ENCODE measurements at places on chromosomes 12 and 14.

DNA sequence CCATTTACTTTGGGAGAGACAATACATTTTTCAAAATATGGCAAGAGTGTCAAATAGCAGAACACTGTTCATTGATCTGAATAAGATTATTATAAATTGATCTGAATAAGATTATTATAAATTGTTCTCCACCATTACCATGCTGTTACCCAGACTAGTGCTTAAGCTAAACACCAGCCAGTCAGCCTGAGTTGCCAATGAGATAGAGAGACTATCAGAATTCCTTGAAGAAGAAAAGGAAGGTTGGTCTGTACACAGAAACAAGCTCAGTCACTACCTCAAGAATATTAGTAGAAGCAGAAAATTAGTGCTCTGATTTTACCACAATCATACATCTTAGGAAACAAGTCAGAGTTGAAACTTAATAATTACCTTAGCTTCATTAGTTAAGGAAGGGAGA lies 469.8 kb downstream of the FOXG1 start:
- DNase-seq, result no peak

GRCh38 chr12:94079566-94080340 lies 68.6 kb upstream of the PLXNC1 start:
- DNase-seq, result peak; percentile 42

- DNase-seq, result no peak
These were observed 34.1 kb upstream of the CHGA start for GRCh38 chr14:92888896-92889295.

- DNase-seq, result no peak
These were observed 501 bp downstream of the C1R start for GRCh38 chr12:7091660-7092228.

DNA sequence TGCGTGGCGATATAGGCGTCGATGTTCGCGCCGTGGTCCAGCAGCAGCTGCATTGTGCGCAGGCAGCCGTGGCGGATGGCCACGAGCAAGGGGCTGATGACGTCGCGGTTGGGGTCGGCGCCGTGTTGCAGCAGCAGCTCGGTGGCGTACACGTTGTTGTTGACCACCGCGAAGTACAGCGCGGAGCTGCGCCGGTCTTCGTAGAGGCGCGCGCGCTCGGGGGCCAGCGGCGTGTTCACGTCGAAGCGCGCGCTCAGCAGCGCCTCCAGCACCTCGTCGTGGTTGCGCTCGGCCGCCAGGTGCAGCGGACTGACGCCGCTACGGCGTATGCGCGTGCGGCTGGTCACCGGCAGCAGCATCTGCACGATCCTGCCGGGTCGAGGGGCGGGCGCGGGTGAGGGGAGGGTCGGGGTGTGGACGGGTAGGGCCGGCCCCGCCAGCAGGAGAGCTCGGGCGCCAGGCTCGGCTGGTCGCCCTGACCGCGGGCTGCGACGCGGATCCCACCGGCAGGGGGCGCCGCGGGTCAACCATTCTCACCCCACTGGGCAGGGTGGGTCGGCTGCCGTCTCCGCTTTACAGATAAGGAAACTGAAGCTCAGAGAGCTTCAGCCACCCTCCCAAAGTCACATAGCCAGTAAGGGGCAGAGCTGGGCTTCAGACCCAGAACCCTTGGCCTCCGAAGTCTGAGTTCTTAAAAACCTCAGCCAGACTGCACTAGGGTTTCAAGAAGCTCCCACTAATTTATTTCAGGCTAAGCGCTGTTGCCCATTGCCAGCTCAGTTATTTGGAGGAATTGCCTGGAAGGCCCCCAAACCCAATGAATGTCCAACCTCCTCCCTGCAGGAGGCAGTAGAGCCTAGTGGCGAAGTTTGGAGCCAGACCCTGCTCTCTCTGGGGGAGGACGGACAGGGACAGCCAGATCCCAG lies 12.4 kb downstream of the FAM181A start:
- DNase-seq, result no peak

DNA sequence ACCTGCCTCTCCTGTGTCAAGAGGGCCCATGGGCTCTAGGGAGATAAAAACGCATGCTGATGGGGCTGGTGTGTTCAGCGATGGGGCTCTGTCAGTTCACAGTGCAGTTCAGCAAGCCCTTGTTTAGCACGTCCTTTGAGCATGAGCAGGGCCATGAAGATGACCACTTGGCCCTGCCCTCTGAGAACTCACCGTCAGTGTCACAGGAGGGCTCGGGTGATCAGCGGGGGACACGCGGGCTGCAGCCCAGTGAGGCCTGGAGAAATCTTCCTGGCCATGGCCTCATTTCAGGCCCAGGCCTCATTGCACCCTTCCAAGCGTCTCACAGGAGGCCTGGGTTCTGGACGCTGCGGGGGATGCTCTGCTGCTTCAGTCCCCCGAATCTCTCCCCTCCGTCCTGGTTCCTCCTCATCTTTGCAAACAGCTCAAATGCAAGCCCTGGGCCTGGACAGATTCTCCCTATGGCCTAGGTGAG lies 181.6 kb downstream of the ADGRD1 start:
- no peak for DNase-seq

GRCh38 chr12:92987846-92988621 lies 58.9 kb upstream of the EEA1 start:
- DNase-seq, result no peak

GRCh38 chr12:66235626-66236281 lies 46.7 kb downstream of the IRAK3 start:
- no peak for DNase-seq

All from NCI-H2171 treated with DMSO at 0.1 percent for 48 hours (cell line).